ENCODE measurements at places on chromosomes 1 and 21.

GRCh38 chr1:19582318-19582717 is 61.8 kb upstream of the NBL1 start:
- DNase-seq, result peak; percentile 59

- DNase-seq, result no peak
Measured at GRCh38 chr1:119384591-119384990, 16.0 kb downstream of the HAO2 start.

DNA sequence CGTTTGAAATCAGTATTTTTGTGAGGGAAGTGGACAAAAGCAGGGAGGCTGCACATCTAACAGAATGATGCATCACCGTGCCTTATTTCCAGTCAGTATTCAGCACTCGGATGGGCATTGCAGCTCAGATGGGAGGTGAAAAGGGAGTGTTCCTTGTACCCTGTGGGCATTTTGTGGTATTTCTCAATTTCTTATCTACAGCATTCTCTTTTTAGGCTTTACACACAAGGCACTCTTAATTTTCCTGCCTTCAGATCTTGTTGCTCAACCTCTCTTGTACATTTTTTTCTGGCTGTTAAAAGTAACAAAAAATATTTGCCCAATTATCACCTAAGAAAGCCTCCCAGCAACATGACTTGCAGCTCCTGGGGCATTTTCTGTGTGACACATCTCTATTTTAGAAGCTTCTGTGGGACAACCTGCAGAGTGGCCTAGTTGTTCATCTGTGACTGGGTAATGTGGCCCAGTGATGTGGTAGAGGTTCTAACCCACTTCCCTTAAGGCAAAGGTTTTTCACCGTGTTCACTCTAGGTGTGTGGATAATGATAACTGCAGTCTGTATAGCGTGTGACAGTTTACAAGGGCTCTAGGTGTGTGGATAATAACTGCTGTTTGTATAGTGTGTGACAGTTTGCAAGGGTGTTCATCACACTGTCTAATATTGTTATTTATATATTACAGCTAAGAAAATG is 257.2 kb downstream of the PTGER3 start:
- no peak for DNase-seq

DNA sequence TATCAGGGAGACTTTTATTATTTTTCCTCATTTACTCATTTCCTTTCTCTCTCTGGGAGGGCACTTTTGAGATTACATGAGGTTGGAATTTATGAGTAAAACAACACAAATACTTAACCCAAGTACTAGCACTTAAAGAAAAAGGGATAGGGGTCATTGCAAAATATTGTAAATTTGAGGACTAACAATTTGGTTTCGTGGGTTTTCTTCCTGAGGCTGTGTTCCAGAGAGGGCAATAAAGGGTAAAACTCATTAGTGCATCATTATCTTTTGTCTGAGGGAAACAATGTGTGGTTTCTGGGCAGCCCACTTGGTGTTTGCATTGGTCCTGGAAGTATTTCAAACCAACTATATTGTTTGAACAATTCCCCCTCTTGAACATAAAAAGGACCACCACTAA is 96.5 kb downstream of the GREM2 start:
- DNase-seq, result no peak

DNA sequence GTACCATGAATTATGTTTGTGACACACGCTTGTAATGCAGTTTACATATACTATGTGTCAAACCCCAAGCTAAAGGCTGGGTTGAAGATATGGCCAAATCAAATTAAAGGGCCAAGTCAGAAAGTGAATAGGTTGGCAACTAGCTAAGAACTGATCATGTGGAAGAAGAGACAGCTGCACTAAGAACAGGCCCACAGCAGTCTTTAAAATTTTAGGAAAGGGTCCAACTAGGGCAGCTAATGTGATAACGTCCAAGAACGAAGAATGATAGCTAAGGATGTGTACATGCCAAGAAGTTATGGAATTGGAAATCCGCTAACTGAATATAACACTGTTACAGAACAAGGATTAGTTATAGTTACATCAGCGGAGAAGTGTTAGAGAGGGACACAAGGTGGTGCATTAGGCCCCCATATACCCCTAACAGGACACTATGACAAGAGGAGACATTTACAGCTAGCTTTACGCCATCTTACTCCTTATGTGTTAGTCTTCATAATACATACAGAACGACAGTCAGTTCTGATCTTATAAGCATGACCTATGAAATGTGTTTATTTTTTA is 6.5 kb upstream of the RNF2 start:
- DNase-seq, result no peak

DNA sequence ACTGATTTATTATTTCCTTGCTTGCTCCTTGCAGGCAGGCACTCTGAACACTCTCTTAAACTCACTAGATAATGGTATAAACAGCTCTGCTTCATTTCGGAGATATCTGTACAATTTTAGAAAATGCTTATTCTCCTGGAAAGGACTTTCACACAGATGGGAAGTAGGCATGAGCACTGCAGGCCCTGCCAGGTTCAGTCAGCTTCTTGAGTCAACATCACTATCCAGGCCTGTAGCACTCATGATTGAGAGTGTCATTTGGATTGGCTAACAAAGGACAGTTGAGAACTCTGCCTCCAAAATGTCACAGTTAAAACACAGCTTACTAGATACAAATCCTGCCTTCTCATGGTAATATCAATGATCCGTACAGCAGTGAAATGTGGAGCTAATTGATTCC is 181.9 kb downstream of the CYYR1 start:
- no peak for DNase-seq
